ENCODE measurements at places on chromosomes 1 and 21.
A peak's percentile ranks its signal among the peaks of the same experiment; 100 is the strongest.

DNA sequence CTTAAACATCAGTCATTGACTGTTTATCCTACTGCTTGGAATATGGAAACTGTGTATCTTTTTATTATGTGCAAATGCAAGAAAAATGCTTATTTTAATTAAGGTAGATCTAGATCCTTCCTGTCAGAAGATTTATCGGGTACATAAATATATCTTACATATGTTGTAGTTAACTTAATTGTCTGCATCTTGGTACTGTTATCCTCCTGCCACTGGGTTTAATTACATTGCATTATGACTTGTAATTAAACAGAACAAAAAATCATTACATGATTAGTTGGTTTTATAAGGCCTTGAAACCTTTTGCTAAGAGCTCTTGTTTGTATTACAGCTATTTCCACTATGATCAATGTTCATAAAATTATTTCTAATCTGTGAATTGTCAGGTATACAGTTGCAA lies 211.2 kb downstream of the PTGER3 start:
- no peak for DNase-seq

DNA sequence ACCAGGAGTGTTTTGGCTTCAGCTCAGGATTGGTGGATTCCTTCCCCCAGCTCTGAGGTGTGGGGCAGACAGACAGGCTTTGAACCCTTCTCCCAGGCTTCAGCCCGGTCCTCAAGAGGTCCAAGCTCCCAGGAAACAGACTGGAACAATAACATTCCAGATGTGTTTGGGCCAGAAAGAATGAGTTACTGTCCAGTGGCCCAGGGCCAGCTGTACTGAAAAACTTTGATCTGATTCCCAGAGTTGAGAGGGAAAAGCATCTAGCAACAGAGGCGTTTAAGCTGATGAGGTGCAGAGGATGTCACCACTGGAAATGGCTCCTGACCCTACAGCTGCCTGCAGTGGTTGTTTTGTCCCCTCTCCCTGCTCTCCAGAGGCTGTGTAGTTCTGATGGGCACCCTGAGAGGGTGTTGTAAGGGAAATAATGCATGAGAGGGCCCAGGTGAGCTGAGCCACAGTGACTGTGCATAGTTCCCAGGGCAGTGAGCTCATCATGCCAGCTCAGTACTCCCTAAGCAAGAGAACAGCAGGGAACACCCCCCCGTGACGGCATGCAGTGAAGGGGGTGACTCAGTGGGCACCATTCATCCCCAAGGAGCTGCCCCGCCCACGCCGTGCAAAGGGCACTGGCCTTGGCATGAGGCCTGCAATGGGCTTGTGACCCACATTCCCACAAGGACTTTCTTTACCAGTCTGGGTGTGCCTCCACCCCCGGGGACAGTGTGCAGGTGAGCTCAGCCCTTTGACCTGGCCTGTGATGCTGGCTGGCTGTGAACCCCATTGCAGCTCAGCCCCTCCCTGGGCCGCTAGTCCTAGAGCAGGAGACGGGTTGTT lies 13.8 kb upstream of the SFN start:
- DNase-seq, result no peak

GRCh38 chr1:55217226-55217986 lies 2.2 kb upstream of the USP24 start:
- DNase-seq, result no peak

- DNase-seq, result no peak
Measured at GRCh38 chr1:181206979-181207790, 118.7 kb downstream of the IER5 start.

DNA sequence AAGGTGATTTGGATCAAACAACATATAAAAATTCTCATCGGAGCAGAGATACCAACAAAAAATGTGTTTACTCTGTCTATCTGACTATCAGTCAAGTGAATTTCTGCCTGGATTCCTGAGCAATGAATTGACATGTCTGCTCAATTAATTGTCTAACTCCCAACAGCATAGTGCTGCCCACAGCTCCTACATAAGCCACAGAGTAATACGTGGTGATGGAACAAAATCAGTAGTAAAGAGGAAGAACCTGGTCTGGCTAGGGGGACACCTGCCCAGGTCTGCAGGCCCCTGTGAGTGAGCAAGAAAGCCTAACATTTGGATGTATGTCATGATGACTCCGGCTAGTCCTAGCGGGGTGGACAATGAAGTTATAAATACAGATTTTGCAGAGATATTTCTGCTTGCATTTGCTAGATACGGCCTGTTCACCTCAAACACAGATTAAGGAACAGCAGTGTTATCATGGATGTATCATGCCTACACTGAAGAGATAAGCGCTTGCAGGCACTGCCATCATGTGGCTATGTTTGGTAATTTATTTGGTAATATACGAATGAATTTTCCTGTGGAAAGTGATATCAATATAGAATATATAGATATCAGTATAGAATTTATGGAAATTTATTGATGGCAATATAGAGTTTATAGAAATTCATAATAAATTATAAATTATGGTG lies 69.6 kb upstream of the LRRC8B start:
- no peak for DNase-seq

DNA sequence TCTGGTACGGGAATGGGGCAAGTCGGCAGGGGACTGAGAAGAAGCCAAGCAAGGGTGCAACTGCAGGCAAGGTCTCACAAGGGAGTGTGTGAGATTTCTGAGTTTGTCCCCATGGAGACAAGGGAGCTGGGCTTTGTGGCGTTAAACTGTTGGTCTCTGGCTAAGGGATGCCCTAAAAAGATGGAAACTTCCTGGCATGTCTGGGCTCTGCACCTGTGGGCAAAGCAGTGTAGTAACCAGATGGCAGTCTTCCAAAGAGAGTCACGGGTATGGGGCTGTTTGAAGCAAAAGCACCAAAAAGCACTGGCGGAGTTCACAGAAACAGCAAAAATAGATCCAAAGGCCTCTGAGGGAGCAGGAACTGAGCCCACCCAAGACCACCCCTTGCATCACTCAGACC lies 104.8 kb upstream of the SLC44A3 start:
- DNase-seq, result no peak

- DNase-seq, result no peak
Measured at GRCh38 chr1:213564215-213564659, 423.5 kb upstream of the PROX1 start.

DNA sequence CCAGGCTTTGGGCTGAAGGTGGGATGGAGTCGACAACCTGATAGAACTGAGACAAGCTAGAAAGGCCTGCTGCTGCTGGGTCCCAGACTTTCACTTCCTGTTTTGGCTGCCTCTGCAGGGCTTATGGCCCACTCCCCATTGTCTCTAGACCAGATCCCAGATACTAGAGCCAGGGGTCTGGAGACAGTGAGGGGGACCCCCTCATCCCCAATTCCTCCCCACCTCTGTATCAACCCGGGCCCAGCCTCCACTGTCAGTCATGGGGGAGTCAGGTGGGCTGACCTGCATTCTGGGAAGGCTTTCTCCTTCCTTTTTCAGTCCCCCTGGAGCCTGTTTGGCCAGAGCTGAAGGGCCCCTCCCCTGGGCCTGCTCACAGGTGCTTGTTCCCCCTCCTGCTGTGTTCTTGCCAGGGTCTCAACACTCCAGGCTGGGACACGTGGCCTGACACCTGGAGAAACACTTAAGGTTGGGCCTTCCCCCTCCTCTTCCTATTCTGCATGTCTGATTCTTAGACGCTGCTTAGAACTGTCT lies 18.0 kb upstream of the ETV3L start:
- no peak for DNase-seq

- no peak for DNase-seq
Measured at GRCh38 chr1:17080880-17081279, 27.0 kb upstream of the SDHB start.

GRCh38 chr1:55443175-55443915 lies 228.2 kb upstream of the USP24 start:
- no peak for DNase-seq

DNA sequence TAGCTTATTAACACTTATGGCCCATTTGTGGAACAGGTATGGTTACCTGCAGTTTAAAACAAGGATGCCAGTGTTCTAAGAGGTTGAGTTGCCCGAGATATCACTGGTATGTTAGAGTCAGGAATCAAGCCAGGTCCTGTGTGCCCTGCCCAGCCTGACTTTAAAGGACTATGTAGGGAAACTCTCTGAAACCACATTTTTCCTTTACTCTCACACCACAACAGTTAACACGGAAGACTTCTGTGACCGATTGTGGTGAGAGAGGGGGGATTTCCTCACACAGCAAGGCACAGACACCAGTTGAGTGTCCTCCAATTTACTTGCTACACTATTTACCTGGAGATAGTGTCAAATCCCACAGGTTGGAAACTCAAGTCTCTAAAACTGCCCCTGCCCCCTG lies 47.8 kb downstream of the UCK2 start:
- peak; percentile 30 for DNase-seq

DNA sequence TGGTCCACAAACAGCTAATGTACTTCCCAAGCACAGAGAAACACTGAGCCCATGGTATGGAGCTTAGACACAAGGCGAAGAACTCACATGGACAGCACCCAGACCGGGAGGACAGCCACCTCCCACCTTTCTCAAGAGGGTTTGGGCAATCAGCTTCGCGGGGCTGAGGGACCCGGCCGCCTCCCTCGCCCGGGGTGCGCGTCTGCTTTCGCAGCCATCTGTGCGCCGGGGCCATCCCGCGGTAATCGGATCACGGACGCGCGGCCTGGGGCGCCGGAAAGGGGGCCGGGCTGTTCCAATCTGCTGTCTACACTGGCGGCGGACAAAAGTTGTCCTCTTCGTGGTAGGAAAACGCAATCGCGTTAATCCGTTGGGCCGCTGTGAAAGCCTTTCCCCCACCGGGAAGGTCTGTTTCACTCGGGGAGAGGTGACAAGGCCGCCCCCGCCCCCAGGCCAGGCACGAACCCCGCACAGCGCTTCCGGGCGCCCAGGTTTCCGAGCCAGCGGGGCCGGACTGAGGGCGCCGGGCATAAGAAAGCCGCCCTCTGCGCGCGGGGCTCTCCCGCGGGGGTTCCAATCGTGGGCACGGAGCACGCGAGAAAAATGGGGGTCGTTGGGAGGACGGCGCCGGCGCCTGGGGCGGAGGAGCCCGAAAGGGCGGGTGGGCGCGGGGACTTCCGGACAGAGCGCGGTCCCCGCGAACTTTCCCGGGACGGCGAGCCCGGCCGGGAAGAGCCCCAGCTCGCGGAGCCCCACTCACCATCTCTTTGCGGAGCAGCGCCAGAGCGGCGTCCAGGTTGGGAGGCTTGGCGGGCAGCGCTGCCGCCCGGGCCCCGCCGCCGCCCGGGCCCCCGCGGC lies 664 bp downstream of the FAM89A start:
- peak; percentile 25 for DNase-seq

DNA sequence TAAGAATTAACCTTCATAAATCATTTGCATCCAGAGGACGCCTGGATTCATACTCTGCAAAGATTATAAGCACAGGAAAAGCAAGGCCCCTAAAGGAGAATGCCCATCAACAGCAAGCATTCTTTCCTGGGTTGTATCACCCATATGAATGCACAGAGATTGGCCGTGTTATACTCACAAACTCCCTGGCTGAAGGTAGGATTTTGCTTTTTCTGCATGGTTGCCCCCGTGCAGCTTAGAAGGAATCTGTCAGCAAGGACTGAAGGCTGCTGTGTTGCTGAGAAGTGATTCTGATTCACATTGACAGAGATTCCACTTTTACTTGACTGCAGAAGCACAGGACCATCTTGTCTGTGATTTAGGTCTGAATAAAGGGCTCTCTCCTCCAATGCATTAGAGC lies 283.0 kb downstream of the LRRIQ3 start:
- DNase-seq, result no peak

- peak; percentile 35 for DNase-seq
Measured at GRCh38 chr1:174969977-174970376, 29.8 kb upstream of the CACYBP start.

GRCh38 chr1:40344597-40344996 lies 27.5 kb upstream of the COL9A2 start:
- no peak for DNase-seq

- DNase-seq, result no peak
Measured at GRCh38 chr1:226979517-226980121, 39.5 kb downstream of the COQ8A start.

GRCh38 chr21:46195595-46196195 lies 11.4 kb upstream of the SPATC1L start:
- no peak for DNase-seq

DNA sequence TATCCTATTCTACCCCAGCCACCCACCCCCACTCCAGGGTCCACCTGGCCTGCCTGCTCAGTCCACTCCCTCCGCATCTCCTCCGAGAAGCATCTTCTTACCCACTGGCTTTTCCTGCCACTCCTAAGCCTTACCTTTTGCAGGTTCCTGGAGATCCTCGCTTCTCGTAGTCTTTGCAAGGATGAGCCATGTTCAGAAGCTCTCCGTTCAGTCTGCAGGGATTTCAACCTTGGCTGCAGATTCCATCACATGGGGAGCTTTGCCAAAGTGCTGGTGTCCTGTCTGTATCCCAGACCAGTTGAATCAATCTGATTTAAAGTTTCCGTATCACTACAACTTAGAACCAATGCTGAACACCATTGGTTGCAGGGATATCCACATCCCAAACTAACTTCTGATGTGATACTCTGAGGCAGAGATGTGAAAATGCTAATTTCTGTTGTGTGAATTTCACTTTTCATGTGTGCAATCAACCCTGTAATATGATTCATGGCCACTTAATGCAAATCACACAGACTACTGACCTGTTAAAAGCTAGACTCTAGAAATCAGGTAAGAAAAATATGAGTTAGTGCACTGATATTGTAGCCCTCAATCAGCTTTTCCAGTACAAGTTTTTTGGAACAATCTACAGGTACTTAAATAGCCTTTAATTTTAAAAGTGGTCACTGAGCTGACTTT lies 61.9 kb downstream of the CAPN2 start:
- no peak for DNase-seq
